ENCODE measurements at places on chromosomes 7 and 10.

DNA sequence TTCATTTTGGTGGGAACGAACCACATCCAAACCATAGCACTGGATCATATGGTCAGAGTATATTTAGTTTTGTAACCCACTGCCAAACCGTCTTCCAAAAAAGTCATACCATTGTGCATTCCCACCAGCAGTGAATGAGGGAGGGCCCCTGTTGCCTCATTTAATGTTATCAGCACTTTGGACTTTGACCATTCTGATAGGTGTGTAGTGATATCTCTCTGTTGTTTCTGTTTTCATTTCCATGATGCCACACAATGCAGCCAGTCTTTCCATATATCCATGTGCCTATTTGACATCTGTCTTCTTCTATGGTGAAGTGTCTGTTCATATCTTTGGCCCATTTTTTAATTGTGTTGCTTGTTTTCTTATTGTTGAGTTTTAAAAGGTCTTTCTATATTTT lies 105.0 kb upstream of the PPP2R2D start:
- DNase-seq: no peak

- no peak for DNase-seq
These were observed 12.4 kb downstream of the BCAP29 start for GRCh38 chr7:107592361-107593024.

- DNase-seq: no peak
These were observed 1.9 kb upstream of the TMEM178B start for GRCh38 chr7:141071855-141072547.

DNA sequence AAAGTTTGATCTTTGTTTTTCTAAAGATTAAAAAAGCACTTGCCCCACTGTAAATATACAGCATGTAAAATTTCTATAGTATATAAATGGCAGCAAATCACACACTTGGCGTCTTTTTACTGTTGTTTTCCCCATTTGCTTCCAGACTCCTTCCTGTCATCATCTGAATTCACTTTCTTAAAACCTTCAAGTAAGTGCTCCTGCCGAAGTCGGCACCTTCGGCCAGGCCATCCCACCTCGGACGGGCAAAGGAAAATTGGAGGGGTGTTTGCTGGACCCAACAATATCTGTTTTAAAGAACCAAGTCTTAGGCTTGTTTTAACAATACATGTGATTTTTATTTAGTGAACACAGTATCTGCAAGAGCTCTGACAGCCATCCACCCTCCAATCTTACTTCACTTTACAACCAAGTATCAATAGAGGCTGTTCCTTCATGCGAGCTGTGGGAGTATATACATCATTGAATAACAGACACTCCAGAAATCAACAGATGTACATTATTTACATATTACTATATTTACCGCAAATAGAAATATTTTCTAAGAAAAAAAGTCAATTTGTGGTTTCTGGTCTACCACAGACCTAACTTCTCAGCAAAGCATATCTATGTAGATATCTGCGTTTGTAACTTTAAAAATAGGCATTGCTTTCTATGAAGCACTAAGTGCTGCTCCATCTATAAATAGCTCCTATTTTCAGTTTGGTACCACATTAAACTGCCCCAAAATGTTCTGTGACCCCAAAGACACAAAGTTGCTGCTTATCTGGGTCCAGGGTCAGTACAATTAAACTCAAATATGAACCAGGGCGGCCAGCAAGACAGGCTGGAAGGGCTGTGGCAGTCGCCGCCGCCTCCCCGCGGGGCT lies 110.7 kb downstream of the CYTH3 start:
- DNase-seq: no peak

DNA sequence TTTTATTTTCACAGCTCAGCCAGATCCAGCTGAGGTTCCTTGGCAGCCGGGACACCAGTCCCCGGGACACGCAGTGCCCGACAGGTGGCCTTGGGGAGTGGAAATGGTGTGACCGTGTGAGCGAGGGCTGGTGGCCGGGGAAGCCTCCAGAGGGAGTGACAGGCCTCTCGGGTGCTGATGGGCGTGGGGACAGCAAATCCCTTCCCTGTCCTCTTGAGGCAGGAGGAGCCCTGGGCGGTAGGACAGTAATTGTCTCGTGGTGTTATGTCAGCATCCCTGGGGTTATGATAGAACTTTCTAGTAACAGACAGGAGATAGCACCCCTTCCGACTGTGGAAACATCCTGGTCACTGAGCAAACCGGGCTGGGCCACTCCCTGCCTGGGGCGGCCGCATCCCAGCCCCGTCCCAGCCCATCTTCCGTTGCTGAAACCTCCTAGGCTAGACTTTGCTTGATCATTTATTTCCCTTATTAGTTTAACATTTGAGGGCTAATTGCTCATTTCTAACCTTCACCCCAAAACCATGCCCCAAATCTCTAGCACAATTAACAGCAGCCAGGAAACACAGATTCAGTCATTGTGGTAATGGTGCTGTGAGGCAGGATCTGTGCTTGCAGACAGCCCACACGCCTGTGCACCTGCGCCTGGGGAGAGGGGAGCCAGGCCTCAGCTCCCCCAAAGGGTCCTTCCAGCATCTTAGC lies 63.3 kb downstream of the ELFN1 start:
- no peak for DNase-seq
